ENCODE measurements at places on chromosomes 3 and 15. TPM values are rescaled to one million over a fixed set of nuclear protein-coding genes. Genes with fewer than 3 reads are reported as not detected.

DNA sequence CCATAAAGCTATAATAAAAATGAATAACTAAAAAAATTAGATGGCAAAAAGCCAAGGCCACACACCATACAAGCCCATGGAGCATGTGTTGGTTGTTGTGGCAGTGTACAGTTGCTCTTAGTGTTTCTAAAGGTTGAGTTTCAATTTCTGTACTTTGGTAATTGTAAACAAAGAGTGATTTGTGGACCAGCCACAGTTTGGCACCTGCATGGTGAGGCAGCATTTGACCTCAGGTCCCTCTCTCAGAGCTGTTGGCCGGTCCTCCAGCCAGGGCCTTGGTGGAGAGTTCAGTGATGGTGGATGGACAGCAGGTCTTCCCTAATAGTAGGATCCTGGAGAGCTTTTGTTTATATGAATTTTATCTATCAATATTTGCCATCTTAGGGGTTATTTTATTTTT, 5.6 kb downstream of the ACAD9 start:
- no peak for DNase-seq

DNA sequence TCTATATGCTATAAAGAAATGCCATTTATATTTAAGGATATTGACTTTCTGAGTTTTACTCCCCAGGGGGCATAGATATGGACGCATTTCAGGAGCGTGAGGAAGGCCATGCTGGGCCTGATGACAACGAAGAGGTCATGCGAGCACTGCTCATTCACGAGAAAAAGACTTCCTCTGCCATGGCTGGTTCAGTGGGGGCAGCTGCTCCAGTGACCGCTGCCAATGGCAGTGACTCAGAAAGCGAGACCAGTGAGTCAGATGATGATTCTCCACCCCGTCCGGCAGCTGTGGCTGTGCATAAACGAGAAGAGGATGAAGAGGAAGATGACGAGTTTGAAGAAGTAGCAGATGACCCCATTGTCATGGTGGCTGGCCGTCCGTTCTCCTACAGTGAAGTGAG, 38.4 kb downstream of the GTF2E1 start:
- DNase-seq: peak; percentile 18

- no peak for DNase-seq
Observed at GRCh38 chr3:47614788-47615187, 36.1 kb upstream of the CSPG5 start.

DNA sequence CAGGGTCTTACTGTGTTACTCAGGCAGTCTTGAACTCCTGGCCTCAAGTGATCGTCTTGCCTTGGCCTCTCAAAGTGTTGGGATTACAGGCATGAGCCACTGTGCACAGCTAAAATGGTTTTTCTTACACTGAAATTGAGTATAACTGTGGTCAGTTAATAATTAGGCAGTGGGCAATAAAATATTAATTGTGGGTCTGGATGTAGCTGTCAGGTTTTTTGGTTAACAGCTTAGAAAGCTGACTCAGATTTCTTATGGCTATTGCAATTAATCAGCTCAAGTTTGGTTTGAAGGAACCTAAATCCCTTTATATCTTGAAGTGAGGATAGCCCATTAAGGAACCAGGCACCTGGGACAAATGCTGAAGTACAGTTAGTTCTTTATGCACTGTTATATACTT, 73.8 kb upstream of the LRRFIP2 start:
- DNase-seq: no peak

- no peak for DNase-seq
Observed at GRCh38 chr15:73894133-73894814, 20.9 kb downstream of the TBC1D21 start.

GRCh38 chr3:114112696-114113095, 56.2 kb downstream of the QTRT2 start:
- no peak for DNase-seq

GRCh38 chr3:31614162-31614921, 81.6 kb downstream of the STT3B start:
- DNase-seq: no peak

DNA sequence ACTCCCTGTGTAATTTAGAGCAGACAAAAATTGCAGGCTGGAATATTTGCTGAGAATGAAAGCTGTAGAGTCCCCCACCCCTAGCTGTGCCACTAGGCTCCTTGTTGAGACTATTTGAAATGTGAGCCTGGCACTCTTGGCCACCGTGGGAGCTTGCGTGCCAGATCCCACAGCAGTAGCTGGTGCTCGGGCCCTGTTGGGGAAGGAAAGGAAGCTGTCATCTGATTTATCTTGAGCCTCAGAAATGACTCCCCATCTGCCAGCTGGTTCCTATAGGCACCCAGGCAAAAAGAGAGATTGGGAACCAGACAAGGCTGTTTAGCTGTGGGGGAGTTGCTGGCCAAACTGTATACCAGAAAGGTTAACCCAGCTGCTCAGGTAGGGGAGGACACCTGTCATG, 23.4 kb upstream of the CLEC3B start:
- no peak for DNase-seq

DNA sequence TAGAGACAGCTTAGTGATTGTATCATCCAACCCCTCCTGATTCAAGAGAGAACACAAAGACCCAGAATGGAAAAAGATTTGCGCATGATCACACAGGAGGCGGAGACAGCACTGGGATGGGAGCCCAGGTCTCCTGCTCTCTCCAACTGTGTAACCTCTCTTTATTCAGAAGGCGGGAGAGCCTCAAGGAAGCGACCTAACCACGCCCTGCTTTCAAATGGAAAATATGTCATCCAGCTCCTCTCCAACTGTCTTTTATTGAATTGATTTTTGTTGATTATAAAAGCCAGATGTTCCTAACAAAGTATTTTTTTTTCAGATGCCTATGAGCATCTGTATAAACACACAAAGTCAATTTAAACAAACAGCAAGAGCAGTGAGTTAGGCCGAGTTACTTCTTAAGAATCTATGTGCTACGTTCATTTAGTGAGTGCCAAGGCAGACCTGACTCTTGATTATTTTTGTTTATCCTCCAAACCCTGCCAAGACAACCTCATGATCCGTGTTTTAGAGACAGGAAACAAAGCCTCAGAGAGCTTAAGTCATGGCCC, 74.5 kb downstream of the BFSP2 start:
- peak; percentile 63 for DNase-seq

DNA sequence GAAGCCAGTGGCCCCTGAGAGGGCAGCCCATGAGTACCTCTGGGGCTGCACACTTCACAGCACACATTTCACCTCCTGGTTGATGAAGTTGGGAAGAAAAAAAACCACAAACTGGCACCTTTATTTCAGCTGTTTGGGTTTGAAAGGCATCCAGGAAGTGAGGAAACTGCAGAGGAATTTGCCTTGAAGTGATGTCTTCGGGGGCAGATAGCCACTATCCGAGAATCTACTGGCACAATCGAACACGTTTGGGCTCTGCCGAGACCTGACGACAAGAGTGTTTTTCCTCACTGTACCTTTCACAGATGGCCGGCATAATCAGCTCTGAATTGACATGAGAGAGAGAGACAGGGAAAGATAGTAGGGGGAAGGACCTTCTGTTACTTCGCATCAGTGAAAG, 59.7 kb downstream of the LRIG1 start:
- no peak for DNase-seq

DNA sequence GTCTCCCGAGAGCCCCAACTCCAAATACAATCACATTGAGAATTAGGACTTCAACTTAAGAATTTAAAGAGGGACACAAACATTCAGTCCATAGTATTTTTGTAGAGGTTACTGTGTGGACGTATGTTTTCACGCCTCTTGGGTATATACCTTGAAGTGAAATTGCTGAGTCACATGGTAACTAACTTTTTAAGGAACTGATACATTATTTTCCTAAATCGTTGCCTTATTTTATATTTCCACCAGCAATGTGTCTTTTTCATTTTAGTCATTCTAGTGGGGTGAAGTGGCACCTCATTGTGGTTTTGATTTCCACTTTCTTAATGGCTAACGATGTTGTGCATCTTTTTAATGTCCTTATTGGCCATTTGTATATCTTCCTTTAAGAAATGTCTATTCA, 11.8 kb downstream of the PARP15 start:
- no peak for DNase-seq

DNA sequence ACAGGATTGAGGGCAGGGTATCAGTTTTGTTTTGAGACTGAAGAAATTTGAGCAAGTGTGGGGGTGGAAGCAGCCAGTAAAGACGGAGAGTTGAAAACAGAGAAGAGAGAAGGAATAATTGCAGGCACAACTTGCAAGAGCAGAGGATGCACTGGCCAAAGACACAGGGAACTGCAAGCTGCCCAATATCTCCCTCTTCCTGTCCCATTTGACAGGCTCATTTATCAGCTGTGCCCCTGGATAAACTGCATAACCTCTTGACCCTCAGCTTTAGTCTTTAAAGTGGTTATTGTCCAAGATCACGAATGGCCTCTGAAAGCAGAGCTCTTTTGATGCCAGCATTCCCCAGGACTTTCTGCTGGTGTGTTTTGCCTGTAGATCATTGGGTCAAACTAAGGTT, 5.0 kb upstream of the RAMAC start:
- DNase-seq: no peak

DNA sequence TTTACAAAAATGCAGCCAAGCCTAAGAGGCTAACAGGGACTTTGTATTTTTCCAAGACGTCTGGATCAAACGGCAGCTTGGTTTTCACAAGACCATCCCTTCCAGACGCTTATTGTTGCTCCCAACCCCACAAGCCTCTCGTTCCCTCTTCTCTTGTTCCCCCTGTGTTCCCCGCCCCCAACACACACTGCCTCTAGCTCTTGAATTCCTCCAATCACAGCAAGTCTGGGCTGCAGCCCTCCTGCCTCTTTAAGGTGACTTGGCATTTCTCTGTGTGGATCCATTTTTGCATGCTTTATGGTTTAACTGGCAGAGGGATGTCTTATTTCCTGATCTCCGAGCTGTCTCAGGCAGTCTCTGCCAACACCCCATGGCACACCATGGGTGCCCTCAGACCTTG, 182.2 kb downstream of the ABHD5 start:
- no peak for DNase-seq

DNA sequence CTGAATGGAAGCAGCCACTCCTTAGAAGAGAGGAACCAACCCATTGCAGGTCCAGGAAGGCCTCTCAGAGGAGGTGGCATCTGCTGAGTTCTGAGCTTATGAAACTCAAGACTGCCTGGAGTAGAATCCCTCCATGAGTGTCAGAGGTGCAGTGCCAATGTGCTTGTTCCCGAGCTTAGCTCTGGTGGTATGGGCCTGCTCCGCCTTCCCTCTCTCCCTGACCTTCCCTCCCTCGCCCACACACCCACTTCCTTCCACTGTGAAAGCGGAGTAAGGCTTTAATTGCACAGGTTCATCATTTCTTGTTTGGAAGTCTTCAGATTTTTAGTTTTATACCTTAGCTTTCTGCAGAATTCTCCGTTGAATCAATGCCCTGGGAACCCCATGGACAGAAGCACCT, 208.0 kb upstream of the BHLHE40 start:
- DNase-seq: peak; percentile 47

DNA sequence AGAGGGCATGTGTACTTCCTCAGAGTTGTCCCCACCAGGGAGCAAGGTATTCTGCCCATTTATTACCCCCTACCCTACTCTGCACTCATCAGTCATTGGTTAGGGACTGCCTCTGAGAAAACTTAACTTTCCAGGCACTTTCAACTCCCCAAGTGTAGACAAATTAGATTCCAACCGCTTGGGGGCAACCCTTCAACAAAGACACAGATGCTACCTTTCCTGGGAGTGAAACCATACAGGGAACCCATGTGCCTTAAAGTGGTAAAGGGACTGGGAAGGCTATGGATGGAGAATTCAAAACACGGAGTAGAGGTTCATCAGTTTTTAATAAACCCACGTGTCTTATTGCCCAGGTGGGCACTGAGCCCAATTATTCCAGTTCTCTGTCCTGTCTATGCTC, 19.4 kb upstream of the UBE2E2 start:
- peak; percentile 67 for DNase-seq

DNA sequence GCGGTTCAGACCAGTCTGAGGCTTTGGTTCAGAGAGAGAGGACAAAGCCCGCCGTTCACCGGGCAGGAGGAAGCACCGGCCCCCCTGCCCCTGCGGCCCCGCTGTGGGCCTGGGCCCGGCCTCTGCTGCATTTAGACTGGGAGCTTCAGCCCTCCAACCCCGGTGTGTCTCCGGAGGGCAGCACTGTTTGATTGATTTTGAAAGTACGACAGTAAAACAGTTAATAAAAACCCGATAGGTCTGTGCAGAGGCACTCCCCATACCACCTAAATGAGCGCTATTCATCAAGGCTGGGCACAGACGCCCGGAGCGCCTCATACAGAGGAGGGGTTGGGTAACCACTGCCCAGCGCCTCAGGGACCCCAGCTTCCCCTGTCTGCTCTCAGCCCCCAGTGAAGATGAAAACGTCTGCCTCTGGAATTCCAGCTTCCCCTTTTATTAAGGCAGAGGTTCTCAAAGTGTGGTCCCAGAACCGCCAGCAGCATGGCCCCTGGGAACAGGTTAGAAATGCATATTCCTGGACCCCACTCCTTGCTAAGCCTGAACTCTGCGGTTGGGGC, 256.7 kb upstream of the TLE3 start:
- no peak for DNase-seq

DNA sequence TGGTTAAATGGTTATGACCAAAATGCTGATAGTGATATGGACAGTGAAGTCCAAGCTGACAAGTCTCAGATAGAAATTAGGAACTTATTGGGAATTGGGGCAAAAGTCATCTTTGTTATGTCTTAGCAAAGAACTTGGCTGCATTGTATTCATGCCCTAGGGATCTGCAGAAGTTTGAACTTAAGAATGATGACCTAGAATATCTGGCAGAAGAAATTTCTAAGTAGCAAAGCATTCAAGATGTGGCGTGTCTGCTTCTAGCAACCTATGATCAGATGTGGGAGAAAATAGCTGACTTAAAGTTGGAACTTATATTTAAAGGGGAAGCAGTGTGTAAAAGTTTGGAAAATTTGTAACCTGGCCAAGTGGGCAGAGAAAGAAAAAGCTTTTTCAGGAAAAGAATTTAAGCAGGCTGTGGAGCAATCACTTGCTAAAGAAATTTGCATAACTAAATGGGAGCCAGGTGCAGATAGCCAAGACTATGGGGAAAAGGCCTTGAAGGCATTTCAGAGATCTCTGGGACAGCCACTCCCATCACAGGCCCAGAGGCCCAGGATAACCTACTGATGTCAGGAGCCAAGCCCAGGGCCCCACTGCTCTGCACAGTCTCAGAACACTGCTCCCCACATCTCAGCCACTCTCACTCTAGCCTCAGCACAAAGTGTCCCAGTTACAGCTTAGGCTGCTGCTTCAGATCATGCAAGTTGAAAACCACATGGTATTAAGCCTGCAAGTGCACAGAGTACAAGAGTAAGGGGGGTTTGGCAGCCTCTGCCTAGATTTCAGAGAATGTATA, 147.8 kb upstream of the TGFBR2 start:
- DNase-seq: no peak

- peak; percentile 30 for DNase-seq
Observed at GRCh38 chr3:52121464-52121805, 32.8 kb downstream of the POC1A start.

Gene CA12
- total RNA-seq: 645 TPM

Gene SLC2A2
- not detected for total RNA-seq

Gene P2RY12
- 1.0 TPM for total RNA-seq

Gene COPS2
- total RNA-seq: 102 TPM

Gene CCDC12
- 40.7 TPM for total RNA-seq

Gene C3orf22
- not detected for total RNA-seq

Gene PROS1
- 30.1 TPM for total RNA-seq

Gene RAD51
- total RNA-seq: 8.3 TPM

Gene ADAMTS9
- 7.4 TPM for total RNA-seq

Gene ALDH1A2
- total RNA-seq: 4.3 TPM

Gene GRAMD2A
- total RNA-seq: 2.5 TPM

Gene EPHB3
- 33.6 TPM for total RNA-seq

Gene TMEM212
- not detected for total RNA-seq

Data from mucosa of descending colon (tissue), 3 donors.